Kidney (tissue), 22 donors: ENCODE measurements at places on chromosomes 7 and 10.

- DNase-seq: no peak
Observed at GRCh38 chr7:13910805-13911551, 78.5 kb downstream of the ETV1 start.

GRCh38 chr10:114370199-114370598 is 34.1 kb downstream of the AFAP1L2 start:
- no peak for DNase-seq

DNA sequence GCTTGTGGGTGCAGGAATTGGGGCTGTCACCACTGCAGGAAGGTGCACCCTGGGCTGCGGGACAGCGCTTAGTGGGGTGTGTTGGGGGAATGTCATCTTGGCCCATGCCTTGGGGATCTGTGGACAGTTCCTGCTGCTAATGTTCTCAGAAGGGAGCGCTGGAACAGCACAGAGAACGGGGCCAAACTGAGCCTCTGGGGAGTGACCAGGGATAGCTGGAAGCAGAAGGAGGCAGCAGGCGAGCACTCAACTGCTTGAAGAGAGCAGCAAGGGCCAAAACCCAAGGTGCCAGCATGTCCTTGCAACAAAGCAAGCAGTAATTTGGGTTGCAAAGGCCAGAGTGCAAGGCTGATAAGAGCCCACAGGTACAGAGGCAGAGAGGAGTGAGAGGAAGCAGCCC is 31.3 kb upstream of the WDFY4 start:
- no peak for DNase-seq

DNA sequence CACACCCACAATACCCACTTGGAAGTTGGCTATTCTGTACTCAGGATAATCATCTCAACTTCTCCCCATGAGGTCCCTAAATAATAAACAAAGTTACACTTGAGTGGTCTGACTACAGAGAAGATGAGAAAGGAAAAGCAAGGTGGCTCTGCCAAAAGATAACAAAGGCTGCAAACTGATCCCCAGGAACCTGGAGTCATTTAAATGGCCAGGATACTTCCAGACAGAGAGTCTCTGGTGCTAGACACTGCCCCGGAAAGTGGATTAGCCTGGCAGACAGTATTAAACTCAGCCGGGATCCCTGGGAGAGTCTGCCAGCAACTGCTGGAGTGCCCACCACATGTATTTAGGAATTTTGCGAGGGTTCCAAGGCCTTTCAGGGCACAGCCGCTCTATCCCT is 93.7 kb downstream of the DGKI start:
- DNase-seq: peak; percentile 39

- DNase-seq: no peak
Observed at GRCh38 chr10:84429926-84430520, 101.6 kb downstream of the CCSER2 start.

- DNase-seq: no peak
Observed at GRCh38 chr7:874031-874749, 2.2 kb upstream of the GET4 start.
